Cardiac fibroblast (primary cell): ENCODE measurements at places on chromosomes 5 and 9.

DNA sequence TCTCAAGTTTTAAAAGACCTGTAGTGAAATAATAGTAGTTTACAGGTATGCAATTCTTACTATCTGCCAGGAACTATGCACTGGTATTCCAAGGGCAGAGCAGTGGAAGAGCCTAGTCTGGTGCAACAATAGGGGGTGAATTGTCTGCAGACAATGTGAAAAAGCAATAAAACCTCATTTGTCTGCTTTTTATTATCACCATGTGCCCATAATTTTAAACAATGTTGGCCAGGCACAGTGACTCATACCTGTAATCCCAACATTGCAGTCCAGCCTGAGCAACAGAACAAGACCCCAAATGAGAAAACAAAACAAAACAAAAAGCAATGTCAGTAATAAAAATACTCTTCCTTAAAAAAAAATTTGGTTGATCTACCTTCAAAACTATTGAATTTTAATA is 12.2 kb upstream of the SLC44A1 start:
- peak; percentile 41 for DNase-seq

DNA sequence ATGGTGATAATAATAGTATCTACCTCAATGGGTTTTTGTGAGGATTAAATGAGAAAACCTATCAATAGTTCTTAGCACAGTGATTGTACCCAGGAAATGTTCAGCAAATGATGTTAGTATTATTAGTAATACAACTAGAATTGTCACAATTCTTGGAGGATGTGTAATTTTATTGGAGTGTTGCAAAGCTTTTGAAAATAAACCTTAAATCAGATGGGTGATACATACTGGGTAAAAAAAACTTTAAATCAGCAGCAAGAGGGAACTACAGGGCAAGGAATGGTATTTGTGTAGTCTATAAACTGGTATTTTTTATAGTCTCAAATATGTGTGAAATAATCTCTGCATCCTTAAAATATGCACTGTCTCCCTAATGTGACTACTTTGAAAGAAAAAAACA is 371.6 kb downstream of the PIK3R1 start:
- peak; percentile 35 for DNase-seq

- DNase-seq, result no peak
Observed at GRCh38 chr5:155181542-155181941, 168.0 kb downstream of the KIF4B start.

- DNase-seq, result no peak
Observed at GRCh38 chr9:33430942-33431341, 16.5 kb downstream of the AQP3 start.

DNA sequence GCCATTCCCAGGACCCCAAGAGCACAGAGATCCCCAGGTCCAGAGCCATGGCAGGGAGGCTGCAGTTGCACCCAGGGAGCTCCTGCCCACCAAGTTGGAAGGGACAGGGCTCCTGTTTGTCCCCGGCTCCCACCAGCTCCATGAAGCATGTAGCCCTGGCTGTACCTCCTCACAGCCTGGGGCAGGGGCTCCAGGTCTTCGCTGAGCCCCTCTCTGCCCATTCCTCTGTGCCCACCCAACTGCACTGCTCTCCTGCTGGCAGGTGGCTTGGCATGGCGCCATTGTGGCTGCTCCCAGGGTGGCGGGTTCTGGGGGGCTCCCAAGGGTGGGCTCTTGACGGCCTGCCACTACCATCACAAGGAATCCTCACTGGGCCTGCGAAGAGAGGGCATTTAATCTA is 197.5 kb upstream of the DAB2 start:
- DNase-seq, result no peak

- no peak for DNase-seq
Observed at GRCh38 chr9:127575875-127576778, 36.0 kb upstream of the STXBP1 start.

DNA sequence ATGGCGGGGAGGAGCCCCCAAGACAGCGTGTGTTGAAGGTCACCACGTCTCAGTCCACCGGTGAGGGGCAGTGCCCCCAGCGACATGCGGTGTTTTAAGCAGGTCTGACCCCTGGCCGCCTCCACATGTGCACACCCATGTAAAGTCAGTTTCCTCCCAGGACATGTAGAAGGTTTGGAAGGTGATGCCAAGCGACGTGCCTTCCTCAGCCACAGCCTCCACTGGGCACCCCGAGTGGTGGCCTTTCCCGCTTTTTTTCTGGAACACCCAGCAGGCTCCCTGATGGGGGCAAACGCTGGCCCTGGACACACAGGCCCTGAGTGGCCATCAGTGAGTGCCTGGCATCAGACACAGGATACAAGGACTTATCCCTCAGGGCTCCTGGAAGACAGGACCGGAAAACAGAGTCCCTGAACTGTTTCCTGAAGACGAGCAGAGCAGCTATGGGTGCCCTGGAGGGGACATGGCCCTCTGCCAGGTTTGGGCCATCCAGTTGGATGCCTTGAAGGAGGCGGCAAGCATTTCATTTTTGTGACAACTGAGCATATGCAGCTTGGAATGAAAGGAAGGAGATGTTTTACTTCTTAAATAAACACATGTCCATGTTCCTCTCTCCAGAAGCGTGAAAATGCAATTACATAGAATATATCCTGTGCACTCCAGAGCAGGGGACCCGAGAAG is 275.8 kb upstream of the IRX2 start:
- DNase-seq, result no peak

DNA sequence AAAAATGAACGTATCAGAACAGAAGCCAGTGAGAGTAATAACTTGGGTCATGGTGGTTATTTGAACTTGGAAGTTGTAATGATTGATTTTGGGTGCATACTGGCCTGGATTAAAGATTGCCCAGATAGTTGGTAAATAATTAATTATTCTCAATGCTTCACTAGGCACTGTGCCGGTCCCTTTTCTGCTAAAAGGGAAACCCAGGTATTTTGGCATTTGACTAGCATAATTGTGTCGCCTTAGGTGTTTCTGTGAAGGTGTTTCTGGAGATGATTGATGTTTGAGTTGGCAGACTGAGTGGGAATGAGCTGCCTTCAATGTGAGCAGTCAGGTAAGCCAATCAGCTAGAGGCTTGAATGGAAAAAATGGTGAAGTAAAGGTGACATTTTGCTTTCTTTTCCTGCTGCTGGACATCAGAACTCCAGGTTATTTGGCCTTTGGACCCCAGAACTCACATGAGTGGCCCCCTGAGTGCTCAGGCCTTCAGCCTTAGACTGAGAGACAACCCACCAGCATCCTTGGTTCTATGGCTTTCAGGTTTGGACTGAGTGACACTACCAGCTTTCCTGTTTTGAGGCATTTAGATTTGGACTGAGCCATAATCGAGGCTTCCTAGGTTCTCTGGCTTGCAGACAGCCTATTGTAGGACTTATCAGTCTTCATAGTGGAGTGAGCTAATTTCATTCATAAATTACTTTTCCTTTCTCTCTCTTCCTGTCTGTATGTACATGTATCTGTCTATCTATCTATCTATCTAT is 120.7 kb upstream of the PAPPA start:
- DNase-seq, result no peak

DNA sequence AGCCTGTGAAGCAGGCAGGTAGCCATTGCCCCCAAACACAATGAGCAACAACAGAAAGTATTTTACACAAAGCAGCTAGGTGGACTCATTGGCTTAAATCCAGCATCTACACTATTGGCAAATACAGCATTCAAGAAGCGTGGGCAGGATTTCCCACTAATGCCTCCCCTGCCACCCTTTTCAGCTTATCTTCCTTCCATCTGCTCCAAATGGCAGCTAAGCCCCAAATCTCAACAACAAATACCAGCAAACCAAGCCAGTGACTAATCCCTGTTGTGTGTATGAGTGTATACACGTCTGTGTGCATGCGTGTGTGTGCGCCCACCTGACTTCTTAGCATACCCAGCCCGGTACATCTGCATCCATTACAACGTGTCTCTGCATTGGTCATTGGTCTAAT is 151.2 kb upstream of the WWC1 start:
- DNase-seq, result no peak

- no peak for DNase-seq
Observed at GRCh38 chr5:169534311-169534880, 49.2 kb upstream of the SPDL1 start.

- peak; percentile 86 for DNase-seq
Observed at GRCh38 chr5:110478895-110479294, 247.6 kb downstream of the TMEM232 start.

DNA sequence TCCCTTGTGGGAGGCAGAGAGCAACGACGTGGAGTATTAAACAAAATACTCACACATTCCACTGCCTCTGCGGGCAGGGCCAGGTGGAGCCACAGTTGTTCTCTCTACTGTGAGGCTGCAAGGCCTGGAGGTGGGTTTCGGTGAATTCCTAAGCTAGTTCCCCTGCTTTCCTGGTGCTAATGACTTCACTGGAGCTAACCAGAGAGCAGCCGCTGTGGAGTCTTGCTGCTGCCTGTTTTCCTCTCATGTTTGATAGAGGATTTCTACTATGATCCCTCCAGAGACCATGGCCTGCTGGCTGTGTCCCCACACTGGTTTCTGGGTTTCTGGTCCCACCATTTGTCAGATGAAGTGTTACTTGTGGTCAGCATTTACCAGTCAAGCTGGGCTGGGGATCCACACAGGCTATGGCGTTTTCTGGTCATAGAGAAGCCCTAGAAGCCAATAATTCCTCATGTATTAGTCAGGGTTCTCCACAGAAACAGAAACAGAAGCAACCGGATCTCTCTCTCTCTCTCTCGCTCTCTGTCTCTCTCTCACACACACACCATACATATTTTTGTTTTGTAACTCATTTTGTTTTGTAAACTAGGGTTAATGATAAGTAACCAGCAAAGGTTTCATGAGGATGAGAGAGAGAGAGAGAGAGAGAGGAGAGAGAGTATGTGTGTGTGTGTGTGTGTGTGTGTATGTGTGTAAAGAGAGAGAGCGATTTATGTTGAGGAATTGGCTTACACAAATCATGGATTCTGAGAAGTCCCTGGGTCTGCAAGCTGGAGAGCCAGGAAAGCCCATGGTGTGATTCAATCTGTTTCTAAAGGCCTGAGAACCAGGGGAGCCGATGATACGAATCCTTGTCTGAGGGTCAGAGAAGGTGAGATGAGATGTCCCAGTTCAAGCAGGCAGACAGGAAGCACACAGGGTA is 403.0 kb downstream of the GADD45G start:
- peak; percentile 67 for DNase-seq

GRCh38 chr9:120534266-120534665 is 45.7 kb downstream of the CDK5RAP2 start:
- DNase-seq, result no peak

DNA sequence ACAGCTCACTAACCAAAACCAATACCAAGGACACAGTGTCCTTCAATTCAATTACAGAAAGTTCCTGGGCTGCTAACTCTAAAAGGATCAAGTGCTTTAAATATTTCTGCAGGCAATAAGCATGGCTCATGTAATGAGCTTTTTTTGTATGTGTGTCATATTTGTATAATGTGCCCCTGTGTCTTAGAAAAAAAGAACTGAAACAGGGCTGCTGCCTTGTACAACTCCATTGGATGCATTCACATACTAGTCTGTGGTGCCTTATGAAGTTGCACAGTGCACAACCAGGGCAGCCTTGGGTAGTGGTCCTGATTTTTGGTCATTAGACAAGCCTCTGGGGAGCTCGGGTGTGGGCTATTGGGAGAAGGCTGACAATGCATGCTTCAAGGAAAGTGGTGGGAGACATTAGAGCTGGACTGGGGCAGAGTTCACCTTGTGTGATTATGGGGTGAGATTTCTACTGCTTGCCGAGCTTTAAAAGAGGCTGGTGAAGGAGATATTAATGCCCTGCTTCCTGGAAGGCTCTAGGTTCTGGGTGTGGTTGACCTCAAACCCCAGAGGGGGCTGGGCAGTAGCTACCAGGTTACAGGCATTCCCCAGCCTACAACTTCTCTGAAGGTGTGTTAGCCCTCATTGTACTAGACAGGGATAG is 3.6 kb upstream of the CPEB4 start:
- no peak for DNase-seq

DNA sequence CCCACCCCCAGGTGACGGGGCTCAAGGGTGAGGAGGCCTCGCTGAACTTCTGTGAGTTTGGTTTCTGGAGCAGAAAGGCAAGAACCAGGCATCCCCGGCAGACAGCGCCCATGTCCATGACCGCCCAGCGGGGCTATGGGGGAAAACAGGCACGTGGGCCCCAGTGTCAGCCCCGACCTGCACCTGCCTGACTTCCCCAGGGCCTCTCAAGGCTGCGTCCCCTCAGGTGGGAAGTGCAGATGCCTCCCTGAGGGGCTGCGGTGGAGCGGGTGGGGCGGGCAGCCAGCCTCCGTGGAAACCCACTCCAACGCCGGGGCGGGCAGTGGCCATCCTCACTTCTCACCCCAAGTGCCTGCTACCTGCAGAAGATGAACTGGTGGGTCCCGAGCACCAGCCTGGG is 6.9 kb upstream of the CARD9 start:
- no peak for DNase-seq

DNA sequence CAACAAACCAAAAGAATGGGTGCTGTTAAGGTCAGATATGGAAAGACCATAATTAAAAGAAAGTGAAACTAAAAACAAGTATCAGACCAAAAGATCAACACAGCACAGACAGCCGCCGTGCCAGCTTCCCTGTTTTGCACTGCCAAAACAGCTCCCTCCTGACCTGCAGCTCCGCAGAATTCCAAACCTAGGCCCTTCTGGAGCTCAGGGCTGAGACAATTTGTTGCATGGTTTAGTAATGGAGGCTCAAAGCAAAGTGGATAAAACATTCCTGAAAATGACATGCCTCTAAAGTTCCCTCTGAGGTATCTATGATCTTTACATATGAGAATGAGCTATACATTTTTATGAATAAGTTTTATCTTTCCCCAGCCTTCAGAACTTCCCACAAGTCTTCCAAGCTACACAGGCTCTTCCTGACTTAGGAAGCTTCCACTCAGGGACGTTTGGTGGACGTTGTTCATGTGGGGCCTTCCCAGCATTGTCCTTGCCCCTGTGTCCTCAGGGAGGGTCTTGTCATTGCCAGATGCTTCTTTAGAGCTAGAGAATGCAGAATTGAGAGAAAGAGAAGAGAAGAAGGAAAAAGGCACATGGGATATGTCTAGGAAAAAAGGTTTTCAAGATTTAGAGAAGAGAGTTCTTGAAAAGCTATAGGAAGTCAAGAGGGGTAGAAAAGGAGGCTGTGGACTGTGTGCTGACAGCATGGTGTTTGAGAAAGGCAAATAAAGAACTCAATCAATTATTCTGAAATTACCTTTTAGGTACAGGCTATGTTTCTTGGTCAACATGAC is 28.4 kb upstream of the SSBP2 start:
- DNase-seq, result peak; percentile 48
